ENCODE measurements at places on chromosomes 12 and 14. TPM values are rescaled to one million over a fixed set of nuclear protein-coding genes. Genes with fewer than 3 reads are reported as not detected.

Gene SERPINA12
- polyA plus RNA-seq, result 0.71 TPM

Gene DNAH10
- 0.82 TPM for polyA plus RNA-seq

Gene GTF2H3
- polyA plus RNA-seq, result 11.2 TPM

Gene ZNF384
- polyA plus RNA-seq, result 39.3 TPM

Gene GNB3
- polyA plus RNA-seq, result 1.3 TPM

Gene RSRC2
- 112 TPM for polyA plus RNA-seq

Gene ADCY6
- 6.1 TPM for polyA plus RNA-seq

Gene CCDC196
- not detected for polyA plus RNA-seq

DNA sequence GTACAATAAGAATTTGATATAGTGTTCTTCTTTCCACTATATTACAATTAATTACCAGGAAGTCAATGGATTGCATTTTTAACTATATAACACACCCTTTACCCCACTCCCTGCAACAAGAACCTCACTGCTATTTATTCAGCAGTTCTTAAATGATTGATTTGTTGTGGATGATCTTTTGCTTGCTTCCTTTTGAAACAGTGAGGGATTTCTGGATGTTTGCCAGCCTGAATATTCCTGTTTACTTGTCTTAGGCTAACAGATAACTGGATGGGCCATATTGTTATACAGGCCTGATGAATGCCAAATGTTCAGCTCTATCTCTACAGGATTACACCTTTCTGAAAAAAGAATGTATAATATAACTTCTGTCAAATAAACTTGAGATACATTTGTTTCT, 497.6 kb downstream of the APAF1 start:
- no peaks in the 10 kb centered on the region for H3K27me3 ChIP-seq
- H3K36me3 ChIP-seq, result no peaks in the 10 kb centered on the region
- no peaks in the 10 kb centered on the region for H3K4me1 ChIP-seq
- no peak for DNase-seq

DNA sequence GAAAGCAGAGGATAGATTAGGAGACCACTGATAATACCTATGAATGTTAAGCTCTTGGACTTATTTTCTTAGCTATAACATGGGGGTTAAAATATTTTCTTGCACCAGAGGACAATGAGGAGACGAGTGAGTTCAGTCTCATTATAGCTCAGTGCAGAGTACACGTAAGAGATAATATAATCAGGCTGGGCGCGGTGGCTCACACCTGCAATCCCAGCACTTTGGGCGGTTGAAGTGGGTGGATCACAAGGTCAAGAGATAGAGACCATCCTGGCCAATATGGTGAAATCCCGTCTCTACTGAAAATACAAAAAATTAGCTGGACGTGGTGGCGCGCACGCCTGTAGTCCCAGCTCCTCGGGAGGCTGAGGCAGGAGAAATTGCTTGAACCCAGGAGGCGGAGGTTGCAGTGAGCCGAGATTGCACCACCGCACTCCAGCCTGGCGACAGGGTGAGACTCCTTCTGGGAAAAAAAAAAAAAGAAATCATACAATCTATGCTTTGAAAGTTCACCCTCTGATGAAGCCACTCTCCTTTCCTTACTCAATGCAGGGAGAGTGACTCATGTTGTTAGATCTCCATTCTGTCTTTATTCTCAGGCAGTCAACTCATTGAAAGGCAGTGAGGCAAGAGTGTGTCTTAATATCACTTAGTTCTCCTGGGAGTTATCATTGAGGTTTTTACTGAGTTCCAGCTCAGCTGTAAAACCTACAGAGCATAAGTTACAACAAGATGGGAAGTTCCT, 134.2 kb downstream of the SYNE2 start:
- DNase-seq, result no peak
- H3K27me3 ChIP-seq, result no peaks in the 10 kb centered on the region
- H3K4me3 ChIP-seq, result no peak overlapping the region
- no peak overlapping the region for H3K27ac ChIP-seq
- H3K36me3 ChIP-seq, result no peaks in the 10 kb centered on the region

- DNase-seq, result no peak
- no peak overlapping the region for H3K4me3 ChIP-seq
- no peaks in the 10 kb centered on the region for H3K4me1 ChIP-seq
- H3K27ac ChIP-seq, result no peak overlapping the region
- no peaks in the 10 kb centered on the region for H3K36me3 ChIP-seq
- H3K27me3 ChIP-seq, result no peaks in the 10 kb centered on the region
Measured at GRCh38 chr14:66403183-66403582, 83.0 kb upstream of the CCDC196 start.

DNA sequence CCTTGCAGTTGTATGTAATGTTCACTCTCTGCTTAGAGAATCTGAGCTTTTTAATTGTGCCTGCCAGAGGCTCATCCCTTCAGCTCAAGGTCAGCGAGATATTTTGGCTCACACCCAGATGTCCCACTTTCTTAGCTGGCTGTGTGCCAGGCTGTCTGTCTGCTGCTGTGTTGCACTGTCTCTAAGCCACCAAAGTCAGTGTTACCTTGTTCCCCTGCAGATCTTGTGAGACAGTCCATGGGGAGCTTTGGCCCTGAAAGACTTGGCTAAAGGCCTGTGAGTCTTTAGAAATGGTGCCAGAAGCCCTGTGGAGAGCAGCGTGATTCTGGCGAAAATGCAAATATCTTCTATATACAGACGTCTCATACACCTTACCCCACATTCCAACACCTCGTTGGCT, 293.7 kb downstream of the TTC6 start:
- H3K27ac ChIP-seq, result no peak overlapping the region
- H3K4me1 ChIP-seq, result no peaks in the 10 kb centered on the region
- DNase-seq, result no peak
- H3K4me3 ChIP-seq, result no peak overlapping the region

DNA sequence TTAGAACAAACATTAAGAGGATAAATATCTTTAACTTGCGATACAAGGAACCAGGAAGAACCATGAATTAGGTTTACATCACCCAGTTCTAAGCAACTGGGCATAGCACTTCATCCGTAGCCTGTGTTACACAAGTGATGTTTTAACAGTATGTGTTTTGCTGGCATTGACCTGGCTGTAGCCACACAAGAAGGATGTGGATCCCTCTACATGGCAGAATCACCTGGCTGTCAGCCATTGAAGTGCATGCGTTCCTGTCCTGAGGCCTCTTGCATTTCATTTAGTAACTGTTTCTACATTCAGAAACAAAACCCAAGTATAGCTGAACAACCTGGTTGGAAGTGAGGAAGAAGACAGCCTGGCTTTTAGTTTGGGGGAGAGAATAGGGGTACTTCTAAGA, 72.2 kb downstream of the TGFB3 start:
- DNase-seq, result no peak
- no peaks in the 10 kb centered on the region for H3K36me3 ChIP-seq
- H3K4me3 ChIP-seq, result no peak overlapping the region

DNA sequence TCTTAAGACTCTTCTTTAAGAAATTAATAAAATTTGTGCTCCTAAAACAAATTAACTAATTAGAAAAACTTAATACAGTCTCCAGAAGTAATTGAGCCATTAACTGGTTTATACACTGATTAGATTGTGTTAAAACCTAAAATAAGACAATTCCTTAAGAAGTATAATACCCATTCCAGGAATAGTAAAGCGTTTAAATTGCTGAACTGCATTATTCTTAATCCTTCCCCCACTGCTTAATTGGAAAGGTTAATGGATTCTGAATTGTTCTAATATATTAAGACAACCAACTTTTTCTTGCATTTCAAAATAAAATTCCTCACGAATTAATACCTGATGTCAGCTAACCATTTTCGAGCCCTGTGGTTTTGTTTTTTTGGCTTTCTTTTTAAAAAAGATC, 128.4 kb downstream of the KICS2 start:
- no peaks in the 10 kb centered on the region for H3K27me3 ChIP-seq
- DNase-seq, result no peak
- H3K27ac ChIP-seq, result no peak overlapping the region
- no peak overlapping the region for H3K4me3 ChIP-seq

GRCh38 chr12:15698377-15698871, 90.8 kb downstream of the EPS8 start:
- DNase-seq, result no peak
- no peak overlapping the region for H3K4me3 ChIP-seq
- no peaks in the 10 kb centered on the region for H3K4me1 ChIP-seq
- H3K27me3 ChIP-seq, result no peaks in the 10 kb centered on the region
- H3K36me3 ChIP-seq, result no peaks in the 10 kb centered on the region

- H3K36me3 ChIP-seq, result peaks cover 2% of the 10 kb centered on the region
- H3K4me1 ChIP-seq, result no peaks in the 10 kb centered on the region
- no peak overlapping the region for H3K27ac ChIP-seq
Measured at GRCh38 chr12:64216239-64216638, 5.9 kb downstream of the KICS2 start.

GRCh38 chr14:100438271-100438670, 115.1 kb downstream of the SLC25A47 start:
- no peaks in the 10 kb centered on the region for H3K36me3 ChIP-seq
- peaks cover 39% of the 10 kb centered on the region for H3K4me1 ChIP-seq
- DNase-seq, result no peak
- no peak overlapping the region for H3K27ac ChIP-seq
- H3K27me3 ChIP-seq, result no peaks in the 10 kb centered on the region
- H3K4me3 ChIP-seq, result no peak overlapping the region

- H3K27ac ChIP-seq, result no peak overlapping the region
- no peak for DNase-seq
- no peaks in the 10 kb centered on the region for H3K27me3 ChIP-seq
Measured at GRCh38 chr14:92670160-92670559, 78.3 kb downstream of the LGMN start.

- DNase-seq, result no peak
- no peak overlapping the region for H3K4me3 ChIP-seq
- H3K36me3 ChIP-seq, result peaks cover 58% of the 10 kb centered on the region
Measured at GRCh38 chr14:91159182-91159581, 45.3 kb downstream of the DGLUCY start.

- H3K36me3 ChIP-seq, result no peaks in the 10 kb centered on the region
- no peaks in the 10 kb centered on the region for H3K4me1 ChIP-seq
- H3K27ac ChIP-seq, result no peak overlapping the region
- no peak overlapping the region for H3K4me3 ChIP-seq
Measured at GRCh38 chr12:130460611-130461446, 123.1 kb downstream of the PIWIL1 start.

GRCh38 chr12:11577658-11578260, 71.7 kb upstream of the ETV6 start:
- H3K4me3 ChIP-seq, result no peak overlapping the region
- H3K36me3 ChIP-seq, result no peaks in the 10 kb centered on the region
- no peaks in the 10 kb centered on the region for H3K27me3 ChIP-seq
- no peak for DNase-seq

DNA sequence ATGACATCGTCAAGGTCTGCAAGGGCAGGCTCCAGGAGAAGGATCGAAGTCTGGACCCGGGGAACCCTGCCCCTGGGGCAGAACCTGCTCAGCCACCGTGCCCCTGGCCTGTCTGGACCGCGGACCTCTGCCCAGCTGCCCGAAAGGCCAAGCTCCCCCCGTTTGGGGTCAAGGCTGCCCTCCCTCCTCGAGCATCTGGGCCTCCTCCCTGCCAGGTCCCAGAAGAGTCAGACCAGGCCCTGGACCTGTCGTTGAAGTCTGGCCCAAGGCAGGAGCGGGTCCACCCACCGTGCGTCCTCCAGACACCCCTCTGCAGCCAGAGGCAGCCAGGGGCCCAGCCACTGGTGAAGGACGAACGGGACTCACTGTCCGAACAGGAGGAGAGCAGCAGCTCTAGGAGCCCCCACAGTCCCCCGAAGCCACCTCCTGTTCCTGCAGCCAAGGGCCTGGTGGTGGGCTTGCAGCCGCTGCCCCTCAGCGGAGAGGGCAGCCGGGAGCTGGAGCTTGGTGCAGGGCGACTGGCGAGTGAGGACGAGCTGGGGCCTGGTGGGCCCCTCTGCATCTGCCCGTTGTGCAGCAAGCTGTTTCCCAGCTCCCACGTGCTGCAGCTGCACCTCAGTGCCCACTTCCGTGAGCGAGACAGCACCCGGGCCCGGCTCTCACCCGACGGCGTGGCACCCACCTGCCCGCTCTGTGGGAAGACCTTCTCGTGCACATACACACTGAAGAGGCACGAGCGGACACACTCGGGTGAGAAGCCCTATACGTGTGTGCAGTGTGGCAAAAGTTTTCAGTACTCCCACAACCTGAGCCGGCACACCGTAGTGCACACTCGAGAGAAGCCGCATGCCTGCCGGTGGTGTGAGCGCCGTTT, 856 bp downstream of the ZBTB42 start:
- no peaks in the 10 kb centered on the region for H3K36me3 ChIP-seq
- H3K4me1 ChIP-seq, result peaks cover 12% of the 10 kb centered on the region
- H3K27me3 ChIP-seq, result peaks cover 17% of the 10 kb centered on the region

GRCh38 chr12:48716493-48717251, at the start of gene CCNT1:
Gene CCNT1, minus strand, starts transcription at chr12:48716707. Its CDS starts 32 bp downstream, at chr12:48716675.
- peaks cover 11% of the 10 kb centered on the region for H3K36me3 ChIP-seq
- peak within 1 kb of the TSS; percentile 75 for H3K4me3 ChIP-seq
- peaks cover 11% of the 10 kb centered on the region for H3K4me1 ChIP-seq

DNA sequence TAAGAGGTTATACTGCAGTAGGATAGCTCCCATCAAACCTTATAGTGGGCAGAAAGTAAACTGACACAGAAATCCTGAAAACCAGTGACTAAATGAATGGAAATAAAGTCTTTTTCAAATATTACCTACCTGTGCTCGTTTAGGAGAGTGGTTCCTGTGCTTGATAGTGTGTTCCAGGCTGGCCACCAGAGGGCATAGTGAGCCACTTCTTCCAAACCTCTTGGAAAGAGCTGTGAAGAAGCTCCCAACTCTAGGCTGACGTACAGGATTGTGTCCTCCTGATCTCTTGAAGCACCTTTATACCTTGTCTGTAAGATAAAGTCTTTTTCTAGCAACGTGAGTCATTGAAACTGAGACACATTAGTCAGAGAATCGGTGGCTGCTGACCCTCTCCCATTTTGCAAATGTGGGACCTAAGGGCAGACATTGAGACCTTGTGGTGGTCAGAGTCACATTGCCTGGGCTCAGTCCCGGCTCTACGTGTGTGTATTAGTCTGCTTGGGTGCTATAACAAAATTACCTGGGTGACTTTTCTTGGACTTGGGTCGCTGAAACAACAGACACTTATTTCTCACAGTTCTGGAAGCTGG, 17.6 kb downstream of the TDP1 start:
- H3K27me3 ChIP-seq, result no peaks in the 10 kb centered on the region
- H3K4me1 ChIP-seq, result no peaks in the 10 kb centered on the region
- no peak overlapping the region for H3K4me3 ChIP-seq
- H3K27ac ChIP-seq, result no peak overlapping the region

DNA sequence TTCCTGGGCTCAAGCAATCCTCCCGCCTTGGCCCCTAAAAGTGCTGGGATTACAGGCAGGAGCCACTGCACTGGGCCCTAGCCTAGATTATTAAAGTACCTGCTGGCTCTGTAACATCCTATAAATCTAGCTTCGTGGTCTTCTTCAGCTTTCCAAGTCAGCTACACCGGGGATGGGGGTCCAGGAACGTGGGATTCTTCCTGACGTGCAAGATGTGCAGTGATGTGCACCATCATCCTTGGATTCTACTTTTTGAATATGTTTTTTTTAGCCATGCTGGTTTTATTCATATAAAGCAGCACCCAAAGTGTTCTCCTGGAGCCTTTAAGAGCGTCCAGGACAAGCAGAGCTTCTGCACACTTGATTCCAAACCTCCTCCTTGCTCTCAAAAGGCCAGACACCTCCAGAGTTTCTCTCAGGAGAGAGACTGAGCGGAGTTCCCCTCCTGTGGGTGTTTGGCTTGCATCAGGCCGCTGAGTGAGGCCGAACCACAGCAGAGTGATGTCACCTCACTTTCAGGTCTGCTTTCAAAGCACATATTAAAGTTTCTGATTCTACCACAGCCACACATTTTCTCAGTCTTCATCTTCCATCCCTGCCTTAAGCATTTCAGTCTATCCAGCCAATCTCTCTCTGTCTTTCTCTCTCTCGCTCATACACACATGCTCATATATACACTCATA, 33.4 kb downstream of the VCPKMT start:
- H3K36me3 ChIP-seq, result no peaks in the 10 kb centered on the region
- H3K27ac ChIP-seq, result peak overlapping the region; percentile 58
- DNase-seq, result peak; percentile 49
- H3K4me1 ChIP-seq, result peaks cover 11% of the 10 kb centered on the region
